Fibroblast of villous mesenchyme (primary cell): ENCODE measurements at places on chromosomes 3 and 15. TPM values are rescaled to one million over a fixed set of nuclear protein-coding genes. Genes with fewer than 3 reads are reported as not detected.

The KBTBD8 gene
- total RNA-seq = 3.5 and 4.3 TPM in 2 replicates

The SLC22A14 gene
- 0.32 and 0.86 TPM in 2 replicates for total RNA-seq

The MUSTN1 gene
- total RNA-seq = not detected in 2 replicates

The GFM1 gene
- total RNA-seq = 41.9 and 55.7 TPM in 2 replicates

The GPR176 gene
- total RNA-seq = 111 and 120 TPM in 2 replicates

The RBMS3 gene
- 64.1 and 85.9 TPM in 2 replicates for total RNA-seq

The CRABP1 gene
- not detected in 2 replicates for total RNA-seq

The LRRN1 gene
- under 0.01 TPM in 2 replicates for total RNA-seq
